Right ventricle myocardium inferior (tissue), 1 donor: ENCODE measurements at places on chromosomes 6 and 20. TPM values are rescaled to one million over a fixed set of nuclear protein-coding genes. Genes with fewer than 3 reads are reported as not detected.
A peak's percentile ranks its signal among the peaks of the same experiment; 100 is the strongest.

Gene DEFB115
- total RNA-seq: not detected

Gene LSM2
- total RNA-seq: 24.6 TPM

Gene PEX3
- total RNA-seq: 19.9 TPM

Gene TMEM74B
- 2.9 TPM for total RNA-seq

Gene KCNB1
- total RNA-seq: 0.81 TPM

Gene RUNX2
- 0.43 TPM for total RNA-seq

DNA sequence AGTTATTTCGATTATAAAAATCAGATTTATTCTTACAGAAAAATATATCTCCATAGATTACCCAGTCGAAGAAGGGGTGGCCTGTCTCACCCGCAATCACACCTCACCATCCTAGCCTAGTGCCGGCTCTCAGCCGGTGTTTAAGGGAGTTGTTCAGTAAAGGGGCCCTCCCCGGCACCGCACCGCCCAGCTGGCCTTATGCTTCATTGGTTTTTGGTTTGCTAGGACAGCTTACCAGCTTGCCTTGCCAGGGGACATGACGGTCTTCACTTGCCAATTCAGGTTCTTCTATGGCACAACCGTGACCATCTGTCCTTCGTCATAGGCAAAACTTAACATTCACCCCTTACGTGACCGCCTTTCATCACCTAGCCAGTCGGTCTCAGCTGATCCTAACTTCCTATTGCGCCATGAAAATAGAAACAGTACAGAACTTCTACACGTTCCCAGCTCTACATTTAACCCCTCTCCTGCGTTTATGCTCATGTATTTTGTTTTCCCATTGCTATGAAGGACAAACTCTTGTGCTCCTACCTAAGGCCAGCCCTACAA is 44.7 kb upstream of the SLC22A16 start:
- DNase-seq: no peak

DNA sequence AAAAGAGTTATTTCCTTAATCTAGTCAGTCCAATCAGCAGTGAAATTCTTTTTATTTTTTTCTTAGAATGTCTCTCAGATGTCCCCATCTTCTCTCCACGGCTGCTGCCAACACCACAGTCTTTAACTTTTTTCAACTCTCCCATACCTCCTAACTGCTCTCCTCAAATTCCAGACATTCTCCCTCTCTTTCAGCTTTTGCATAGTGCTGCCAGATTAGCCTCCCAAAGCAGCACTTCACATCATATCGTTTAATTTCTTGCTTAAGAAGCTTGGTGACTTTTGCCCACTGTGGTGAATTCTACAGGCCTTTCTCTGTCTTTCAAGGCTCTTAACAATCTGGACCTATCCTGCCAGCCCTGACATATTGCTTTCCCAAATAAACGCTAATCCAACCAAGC is 233.4 kb downstream of the UST start:
- DNase-seq: no peak

DNA sequence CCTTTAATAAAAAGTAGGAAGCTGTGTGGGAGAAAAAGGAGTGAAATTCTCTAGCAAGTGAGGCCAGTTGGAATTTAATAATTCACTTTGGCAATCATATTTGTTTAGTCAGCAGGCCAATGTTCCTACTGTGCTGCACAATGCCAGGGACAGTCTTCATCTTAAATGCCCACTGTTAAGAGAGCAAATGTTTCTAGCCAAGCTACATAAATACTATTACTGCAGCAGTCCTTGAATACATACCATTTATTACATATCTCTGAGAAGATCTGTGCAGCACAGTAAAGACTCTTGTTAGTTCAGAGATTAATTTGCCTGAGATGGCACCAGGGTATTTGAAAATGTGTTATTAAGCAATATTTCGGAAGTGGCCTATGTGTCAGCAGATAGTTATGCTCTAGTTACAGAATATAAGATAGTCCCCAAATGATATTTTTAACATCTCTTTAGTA is 105.4 kb downstream of the OGFRL1 start:
- DNase-seq: no peak

DNA sequence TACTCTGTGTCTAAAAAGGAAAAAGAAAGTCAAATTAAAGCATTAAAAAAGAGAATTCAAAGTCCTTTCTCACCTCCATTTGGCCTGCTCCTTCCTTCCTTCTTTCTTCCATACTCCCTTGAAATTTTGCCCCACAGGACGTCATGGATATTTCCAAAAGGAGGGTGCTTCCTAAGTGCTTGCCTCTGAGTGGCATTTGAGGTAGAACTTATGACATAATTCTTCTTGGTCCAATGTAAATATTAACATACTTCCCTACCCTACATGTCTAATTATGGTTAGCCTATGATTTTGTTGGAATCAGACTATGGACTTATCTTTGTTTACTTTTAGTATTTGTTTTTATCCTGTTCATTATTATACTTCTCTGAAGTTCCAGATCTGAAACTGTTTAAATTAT is 132.3 kb downstream of the PFDN4 start:
- DNase-seq: no peak

DNA sequence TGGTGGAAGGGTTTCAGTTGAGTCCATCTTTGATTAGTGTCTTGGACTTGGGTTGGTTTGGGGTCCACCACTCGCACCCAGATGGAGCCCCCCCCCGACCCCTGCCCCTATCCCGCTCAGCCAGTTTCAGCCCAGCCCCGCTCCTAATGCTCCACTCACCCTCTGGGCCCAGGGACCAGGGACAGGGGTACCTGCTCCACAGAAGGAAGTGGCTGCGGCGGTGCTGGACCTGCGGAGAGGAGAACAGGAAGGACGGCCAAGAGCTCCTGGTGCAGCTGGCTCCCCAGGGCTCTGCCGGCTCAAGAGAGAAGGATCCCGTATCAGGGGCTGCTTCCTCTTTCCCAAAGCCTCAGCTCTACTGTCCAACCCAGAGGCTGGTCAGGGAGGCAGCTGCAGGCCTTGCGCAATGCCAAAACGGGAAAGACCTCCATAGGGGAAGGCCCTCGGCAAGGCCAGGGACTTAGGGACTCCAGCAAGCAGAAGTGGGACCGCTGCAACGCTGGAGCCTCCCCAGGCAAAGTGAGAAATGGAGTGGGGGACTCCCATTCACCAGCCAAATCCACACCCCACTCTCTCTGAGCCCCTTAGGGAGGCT is at the start of gene SIGLEC1:
TSS of gene SIGLEC1 (minus strand) at position 322 of the 595 bp plus-strand sequence. CDS start 5,472 bp downstream, outside the sequence.
- DNase-seq: peak; percentile 86

- peak; percentile 60 for DNase-seq
These were observed 33.1 kb downstream of the SRC start for GRCh38 chr20:37378785-37379598.

DNA sequence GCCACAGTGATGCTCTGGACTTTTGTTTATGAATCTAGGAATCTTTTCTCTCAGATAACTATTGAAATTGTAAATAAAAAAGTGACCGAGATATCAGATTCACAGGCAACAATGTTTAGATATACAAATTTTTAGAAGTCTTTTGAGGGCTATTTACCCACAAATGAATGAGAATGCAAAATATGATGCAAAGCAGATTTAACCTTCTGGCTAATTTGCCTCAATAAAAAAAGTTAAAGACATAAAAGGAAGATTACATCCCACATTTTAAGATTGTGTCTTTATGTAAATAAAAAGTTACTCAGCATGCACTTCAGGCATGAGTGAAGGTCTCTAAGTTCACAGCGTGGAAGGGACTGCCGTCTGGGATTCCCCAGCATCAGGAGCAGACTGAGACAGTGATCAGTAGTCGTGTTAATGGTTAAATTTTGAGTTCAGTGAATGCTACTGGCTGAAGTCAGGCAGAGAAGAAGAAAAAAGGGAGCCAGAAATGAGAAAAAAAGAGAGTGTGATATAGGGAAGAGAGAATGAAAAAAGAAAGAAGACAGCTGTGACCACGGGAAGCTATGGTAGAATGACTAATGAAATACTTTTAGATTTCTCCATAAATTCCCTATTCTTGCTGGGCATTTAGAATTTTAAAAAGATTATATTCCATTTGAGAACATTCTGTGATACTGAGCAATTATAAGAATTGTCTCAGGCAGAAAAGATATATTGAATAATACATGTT is 93.6 kb downstream of the MYB start:
- no peak for DNase-seq
